Tibial nerve (tissue), 4 donors: ENCODE measurements at places on chromosomes 2 and 18.

- DNase-seq = no peak
Measured at GRCh38 chr2:64371727-64372126, 82.2 kb upstream of the LGALSL start.

GRCh38 chr2:67076239-67076624, 320.9 kb upstream of the ETAA1 start:
- DNase-seq = no peak

- DNase-seq = no peak
Measured at GRCh38 chr2:24163186-24163585, 11.7 kb upstream of the FAM228A start.

DNA sequence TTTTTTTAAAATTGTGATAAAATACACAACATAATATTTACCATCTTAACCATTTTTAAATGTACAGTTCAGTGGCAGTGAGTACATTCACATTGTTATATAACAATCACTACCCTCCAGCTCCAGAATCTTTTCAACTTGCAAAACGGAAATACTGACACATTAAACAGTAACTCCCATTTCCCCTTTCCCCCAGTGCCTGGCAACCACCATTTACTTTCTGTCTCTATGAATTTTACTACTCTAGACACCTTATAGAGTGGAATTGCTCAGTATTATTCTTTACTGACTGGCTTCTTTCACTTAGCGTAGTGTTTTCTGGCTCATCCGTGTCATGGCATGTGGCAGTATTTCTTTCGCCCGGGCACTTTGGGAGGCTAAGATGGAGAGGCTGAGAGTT, 32.6 kb downstream of the FASTKD2 start:
- no peak for DNase-seq

- no peak for DNase-seq
Measured at GRCh38 chr18:13313006-13313686, 94.6 kb downstream of the LDLRAD4 start.

GRCh38 chr2:120697471-120697870, 38.2 kb upstream of the GLI2 start:
- DNase-seq = no peak

- DNase-seq = no peak
Measured at GRCh38 chr2:181755181-181755580, 74.9 kb upstream of the NEUROD1 start.

DNA sequence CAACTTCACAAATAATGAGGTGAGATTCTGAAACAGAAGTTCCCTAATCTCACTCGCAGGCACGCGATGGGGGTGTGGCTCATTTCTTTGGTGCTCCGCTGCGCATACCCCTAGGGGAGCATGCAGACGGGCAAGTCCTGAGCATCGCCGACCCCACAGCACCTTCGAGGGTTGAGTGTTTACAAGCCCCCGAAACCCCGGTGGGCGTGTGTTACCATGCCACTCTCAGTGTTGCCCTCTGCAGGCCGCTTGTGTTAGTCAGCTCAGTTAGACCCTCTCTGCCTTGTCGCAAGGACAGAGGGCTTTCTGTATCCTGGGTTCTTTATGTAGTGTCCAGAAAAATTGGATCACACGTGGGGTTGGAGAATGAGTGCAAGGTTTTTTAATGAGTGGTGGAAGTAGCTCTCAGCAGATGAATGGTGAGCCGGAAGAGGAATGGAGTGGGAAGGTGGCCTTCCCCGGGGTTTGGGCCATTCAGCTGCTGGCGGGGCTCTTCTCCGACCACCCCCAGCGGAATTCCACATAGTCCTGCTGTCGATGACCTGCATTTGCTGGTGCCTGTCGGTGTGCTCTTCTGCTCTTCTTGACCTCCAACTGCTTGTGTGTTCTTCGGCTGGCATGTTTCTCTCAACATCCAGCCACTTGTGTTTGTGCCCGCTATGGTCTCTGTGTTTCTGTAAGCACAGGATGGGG, 191.3 kb downstream of the RPRM start:
- no peak for DNase-seq

DNA sequence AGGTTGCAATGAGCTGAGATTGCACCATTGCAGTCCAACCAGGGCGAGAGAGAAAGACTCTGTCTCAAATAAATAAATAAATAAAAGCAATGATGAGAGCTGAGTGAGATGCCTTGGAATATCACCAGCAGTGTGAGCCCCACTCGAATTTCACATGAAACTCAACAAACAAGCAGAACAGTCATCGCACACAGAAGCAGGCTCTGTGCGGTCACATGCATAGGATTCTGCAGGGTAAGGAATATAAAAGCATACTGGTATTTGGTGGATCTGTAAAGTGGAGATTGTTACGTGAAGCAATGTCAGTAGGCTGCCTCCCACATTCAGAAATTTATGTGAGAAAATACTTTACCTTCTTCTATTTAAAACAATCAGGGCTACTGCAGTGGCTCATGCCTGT, 18.0 kb upstream of the AP1S3 start:
- no peak for DNase-seq

GRCh38 chr2:207766041-207766551, 3.6 kb downstream of the FZD5 start:
- DNase-seq = no peak

- DNase-seq = no peak
Measured at GRCh38 chr2:159290289-159290907, 3.9 kb upstream of the WDSUB1 start.

- no peak for DNase-seq
Measured at GRCh38 chr2:99939135-99939534, 203.3 kb downstream of the AFF3 start.

- DNase-seq = no peak
Measured at GRCh38 chr2:84526562-84526961, 10.3 kb downstream of the DNAH6 start.

DNA sequence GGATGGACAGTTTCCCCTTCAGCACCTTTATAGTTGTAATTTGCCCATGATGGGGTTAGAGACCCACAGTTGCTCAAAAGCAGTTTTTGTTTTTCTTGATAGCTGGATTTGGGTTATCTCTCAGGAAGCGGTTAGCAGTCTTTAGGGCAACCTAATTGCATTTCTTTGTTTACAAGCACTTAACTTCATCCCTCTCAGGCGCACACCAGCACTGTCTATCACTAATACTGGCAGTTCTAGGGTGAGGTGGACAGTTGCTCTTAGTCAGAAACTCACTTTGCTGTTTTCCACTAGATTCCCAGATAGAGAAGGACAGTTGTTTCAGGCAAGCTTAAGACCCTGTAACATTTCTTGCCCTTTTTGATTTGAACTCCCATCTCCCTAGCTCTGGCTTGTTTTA, 146.0 kb downstream of the AGAP1 start:
- no peak for DNase-seq

GRCh38 chr2:147231607-147232006, 613.2 kb upstream of the ACVR2A start:
- DNase-seq = no peak

DNA sequence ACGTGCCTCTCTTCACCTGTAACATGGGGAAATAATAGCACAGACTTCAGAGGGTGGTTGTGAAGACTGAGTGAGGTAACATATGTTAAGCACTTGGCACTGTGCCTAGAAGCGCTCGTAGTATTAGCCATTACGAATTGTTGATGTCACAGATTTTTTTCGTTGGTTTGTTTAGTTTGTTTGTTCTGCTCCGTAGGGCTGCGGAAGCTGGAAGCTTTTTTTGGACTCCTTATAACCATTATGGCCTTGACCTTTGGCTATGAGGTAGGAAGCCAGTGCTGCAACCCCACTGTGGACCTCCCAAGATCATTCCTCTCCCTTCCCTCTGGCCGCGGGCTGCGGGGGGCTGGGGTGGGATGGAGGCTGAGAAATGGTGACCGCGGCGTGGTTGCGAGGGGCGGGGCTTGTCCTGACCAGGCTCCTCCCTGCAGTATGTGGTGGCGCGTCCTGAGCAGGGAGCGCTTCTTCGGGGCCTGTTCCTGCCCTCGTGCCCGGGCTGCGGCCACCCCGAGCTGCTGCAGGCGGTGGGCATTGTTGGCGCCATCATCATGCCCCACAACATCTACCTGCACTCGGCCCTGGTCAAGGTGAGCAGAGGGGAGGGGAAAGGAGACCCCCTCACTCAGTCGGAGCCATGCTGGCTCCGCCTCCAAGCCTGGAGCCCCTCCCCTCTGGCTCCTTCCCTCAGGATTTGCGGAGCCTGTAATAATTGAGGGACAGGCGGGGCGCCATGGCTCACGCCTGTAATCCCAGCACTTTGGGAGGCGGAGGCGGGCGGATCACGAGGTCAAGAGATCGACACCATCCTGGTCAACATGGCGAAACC, 5.5 kb downstream of the SLC11A1 start:
- no peak for DNase-seq

DNA sequence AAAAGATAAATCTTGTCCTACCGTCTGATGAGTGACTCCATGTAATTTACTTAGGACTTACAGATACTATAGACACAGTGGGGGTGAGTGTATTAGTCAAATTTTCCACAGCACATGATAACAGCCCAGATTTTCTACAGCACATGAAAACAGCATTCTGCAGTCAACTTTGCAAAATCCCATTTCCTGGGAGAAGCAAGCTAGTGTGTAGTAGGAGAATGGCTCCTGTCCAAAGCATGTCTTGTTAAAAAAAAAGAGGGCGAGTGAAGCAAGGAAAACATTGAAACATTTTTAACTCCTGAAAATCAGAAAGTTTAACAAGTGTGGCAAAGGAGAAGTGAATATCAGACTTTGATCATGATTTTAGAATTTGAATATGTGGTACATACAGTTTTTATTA, 817.8 kb upstream of the FAM98A start:
- no peak for DNase-seq

- DNase-seq = no peak
Measured at GRCh38 chr2:127052771-127053691, 53.9 kb downstream of the BIN1 start.

- DNase-seq = no peak
Measured at GRCh38 chr2:32874931-32875330, 71.8 kb upstream of the LTBP1 start.

DNA sequence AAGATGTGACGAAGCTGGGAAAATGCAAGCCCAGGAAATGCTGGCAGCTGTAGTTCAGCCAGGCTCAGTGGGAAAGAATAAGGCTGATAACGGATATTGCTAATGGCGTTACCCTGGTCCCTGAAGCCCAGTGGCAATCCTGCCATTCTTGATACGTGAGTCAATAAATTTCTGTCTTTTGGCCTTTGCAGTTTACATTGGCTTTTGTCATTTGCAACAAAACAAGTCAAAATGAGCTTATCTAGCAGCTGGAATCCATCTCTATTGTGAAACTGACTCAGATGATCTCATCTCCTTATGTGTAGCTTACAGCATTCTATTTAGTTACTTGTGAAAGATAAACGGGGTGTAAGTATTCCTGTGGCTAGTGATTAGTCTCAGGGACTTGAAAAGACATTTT, 43.8 kb downstream of the ARL6IP6 start:
- DNase-seq = no peak

DNA sequence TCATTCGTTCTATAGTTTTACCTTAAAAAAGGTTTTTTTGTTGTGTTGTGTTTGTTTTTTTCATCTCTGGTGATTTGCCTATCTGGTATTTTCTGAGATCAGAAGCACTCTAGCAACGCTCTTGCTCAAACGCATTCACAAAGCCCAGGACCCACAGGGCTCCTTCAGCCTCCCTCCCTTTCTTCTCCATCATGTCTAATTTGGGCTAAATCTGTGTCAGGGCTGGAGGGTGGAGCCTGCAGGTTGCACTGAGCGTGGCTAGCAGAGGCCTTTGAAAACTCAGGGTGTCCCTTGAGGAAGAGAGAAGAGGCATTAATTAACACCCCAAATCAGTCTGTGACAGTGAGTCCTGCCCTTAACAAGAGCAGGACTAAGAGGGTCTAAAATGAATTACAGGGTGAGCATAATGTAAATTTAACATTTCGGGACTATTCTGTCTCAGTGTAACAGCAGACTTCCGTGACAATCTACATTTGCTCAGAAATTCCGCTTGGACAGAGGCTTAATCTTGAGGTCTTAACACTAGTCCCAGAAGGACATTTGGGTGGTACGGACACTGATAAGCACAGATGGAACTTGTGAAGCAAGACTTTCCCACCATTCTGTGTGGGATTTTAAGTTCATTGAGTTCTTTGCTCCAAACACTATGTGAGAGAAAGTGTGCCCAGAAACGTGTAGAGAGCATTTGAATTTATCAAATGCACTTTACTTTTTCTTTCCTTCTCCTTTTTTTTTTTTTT, 174.4 kb upstream of the APCDD1 start:
- no peak for DNase-seq

DNA sequence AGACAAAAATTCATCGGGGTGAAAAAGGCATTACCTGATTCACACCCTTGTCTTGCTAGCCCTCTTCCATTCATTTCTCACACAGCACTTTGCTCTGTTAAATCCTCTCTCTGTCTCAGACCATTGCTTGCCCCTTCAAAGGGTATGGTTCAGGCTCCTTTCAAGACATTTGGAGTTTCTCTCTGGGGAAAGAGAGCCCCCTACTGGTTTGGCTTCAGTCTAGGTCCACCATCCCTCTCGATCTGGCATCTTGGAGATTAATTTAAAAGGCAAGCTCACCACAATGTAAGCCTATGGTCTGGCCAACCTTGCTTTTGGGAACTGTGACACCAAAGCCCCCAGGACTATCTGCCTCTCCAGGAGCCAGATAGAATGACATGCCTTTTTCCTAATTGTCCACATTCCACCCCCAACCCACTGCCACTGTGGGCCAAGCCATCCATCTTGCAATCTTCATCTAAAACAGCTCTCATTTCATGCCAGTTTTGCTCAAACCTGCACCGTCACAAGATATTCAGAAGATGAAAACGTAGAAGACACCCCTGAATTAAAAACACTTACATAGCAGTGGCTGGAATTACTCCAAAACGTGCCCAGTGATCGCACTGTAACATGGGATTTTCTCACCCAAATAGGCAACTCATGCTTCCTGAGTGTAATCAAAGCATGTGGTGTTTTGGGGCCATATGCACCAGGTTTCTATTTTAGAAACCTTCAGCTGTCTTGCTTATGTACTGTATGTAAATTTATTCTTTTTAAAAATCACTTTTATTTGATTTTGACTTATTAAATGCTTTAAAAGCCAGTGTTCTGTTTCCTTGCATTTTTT, 93.9 kb downstream of the FARSB start:
- peak; percentile 32 for DNase-seq

- DNase-seq = no peak
Measured at GRCh38 chr2:27179344-27180000, 30.7 kb downstream of the TCF23 start.

- no peak for DNase-seq
Measured at GRCh38 chr2:25409468-25409867, 67.7 kb upstream of the DNMT3A start.

DNA sequence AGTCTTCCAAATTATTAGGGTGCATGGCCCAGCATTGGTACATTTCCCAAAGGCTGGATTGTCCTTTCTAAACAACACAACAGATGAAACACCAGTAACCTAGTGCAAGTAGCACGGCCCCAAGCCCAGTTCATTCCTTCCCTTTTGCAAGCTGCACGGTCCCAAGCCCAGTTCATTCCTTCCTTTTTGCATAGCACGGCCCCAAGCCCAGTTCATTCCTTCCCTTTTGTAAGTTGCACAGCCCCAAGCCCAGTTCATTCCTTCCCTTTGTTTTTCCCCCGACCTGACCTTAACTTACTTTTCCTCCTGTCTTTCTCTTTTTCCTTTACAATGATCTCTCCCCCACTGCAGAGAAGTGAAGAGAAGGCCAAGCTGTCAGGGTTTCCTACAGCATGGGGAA, 60.9 kb downstream of the C18orf63 start:
- DNase-seq = no peak
